ENCODE measurements at places on chromosomes 5 and 9.

DNA sequence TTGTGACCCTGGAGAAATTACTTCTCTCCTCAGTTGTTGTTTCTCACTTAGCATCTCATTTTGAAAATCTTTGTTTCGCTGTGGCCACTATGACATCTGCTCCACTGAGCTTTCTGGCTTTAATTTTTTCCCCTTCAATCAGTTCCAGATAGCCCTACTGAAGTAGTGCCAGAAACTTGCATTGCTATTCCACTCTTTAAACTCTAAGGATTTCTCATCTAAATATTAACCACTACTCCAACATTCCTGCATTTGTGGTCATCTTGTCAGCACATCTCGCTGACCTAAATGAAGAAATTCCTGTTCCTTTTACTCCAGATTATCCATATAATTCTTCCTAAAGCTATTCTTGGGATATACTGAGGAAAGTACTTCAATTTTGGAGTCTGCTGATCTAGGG is 15.3 kb upstream of the NOL6 start:
- DNase-seq = no peak

DNA sequence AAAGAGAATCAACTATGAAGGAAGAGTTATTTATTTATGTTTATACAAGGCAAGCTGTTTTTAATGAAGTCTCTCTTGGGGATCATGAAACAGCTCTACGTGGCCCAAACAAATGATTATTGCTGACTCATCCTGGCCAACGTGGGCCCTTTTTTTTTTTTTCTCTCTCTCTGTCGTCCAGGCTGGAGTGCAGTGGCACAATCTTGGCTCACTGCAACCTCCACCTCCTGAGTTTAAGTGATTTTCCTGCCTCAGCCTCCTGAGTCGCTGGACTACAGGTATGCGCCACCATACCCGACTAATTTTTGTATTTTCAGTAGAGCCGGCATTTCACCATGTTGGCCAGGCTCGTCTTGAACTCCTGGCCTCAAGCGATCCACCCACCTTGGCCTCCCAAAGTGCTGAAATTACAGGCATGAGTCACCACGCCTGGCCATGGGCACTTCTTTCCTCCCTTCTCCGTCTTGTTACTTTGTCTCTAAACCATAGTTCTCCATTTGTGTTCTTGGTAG is 98.3 kb downstream of the BASP1 start:
- no peak for DNase-seq

DNA sequence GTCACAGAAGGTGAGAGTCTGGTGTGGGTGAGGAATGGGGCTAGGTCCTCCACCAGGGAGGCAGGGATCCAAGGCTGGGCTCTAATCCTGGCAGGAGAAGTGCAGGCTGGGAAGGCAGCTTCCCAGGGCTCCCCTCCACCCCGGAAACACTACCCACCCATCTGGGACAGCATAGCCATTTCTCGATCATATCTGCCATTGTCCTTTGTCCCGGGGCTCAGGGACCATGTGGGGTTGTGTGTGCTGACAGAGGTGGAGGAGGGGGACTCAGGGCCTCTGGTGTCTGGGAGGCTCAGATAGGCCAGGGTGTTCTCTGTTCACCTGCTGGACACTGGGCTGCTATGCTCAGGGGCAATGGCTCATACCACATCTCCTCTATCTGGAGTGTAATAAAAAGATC is 32.2 kb upstream of the STRBP start:
- DNase-seq = no peak

DNA sequence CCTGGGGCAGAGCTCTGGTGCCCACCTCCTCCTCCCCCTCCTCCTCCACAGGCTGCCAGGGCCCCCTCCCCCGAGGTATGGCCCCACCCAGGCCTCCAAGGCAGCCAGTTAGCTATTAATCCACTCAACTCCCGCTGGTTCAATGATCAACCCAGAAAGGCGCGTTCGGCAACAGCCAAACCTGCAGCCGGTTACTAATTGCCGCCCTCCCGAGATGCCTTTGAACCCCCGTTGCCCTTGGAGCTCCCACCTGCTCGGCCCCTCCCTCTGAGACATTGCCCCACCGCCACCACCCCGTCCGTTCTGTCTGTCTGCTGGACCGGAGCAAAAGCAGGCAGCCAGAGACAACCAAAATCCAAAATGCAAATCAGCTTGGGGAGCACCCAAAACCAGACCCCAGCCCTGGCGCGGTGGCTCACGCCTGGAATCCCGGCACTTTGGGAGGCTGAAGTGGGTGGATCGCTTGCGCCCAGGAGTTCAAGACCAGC is 25.8 kb downstream of the NOTCH1 start:
- DNase-seq = no peak

- DNase-seq = no peak
These were observed 110.5 kb upstream of the HMHB1 start for GRCh38 chr5:143701493-143701892.

DNA sequence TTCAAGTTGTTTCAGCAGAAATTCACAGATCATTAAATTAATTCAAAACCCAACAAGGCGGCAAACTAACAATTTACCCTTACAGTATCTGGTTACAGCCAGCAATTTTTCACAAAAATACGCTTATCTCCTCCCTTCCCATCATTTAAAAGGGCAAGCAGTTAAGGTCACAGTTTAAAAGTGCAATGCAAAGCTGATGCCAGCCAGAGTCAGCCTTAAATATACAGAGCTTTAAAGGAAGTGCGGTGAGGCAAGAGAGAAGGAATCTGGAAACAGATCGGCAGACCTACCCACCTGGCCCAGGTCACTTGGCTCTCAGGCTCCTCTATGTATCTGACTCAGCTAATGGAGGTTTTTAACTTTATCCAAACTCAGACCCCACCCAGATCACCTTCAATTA is 31.0 kb downstream of the EPB41L4A start:
- no peak for DNase-seq

- no peak for DNase-seq
These were observed 364.1 kb downstream of the EFNA5 start for GRCh38 chr5:107306594-107306993.

GRCh38 chr9:71703172-71703872 is 65.0 kb downstream of the CEMIP2 start:
- no peak for DNase-seq

DNA sequence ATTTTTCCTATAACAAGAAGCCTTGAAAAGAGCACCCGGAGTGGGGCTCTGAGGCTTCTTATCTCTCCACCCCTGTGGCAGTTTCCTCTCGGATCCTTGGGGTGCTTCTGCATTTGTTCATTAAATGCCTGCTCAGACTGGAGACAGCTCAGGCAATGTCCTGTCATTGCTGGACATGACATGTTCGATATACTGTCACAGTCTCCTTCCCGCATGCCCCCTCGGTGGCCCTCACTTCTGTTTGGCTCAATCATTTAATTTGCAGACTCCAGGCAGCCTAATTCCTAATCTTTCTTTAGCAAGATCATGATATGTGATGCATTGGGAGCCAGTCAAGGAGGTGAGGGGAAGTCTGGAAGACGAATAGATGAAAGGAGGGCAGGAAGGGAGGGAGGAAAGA is 37.5 kb upstream of the CPEB4 start:
- DNase-seq = no peak

GRCh38 chr9:134285215-134285845 is 40.9 kb upstream of the RXRA start:
- DNase-seq = no peak

DNA sequence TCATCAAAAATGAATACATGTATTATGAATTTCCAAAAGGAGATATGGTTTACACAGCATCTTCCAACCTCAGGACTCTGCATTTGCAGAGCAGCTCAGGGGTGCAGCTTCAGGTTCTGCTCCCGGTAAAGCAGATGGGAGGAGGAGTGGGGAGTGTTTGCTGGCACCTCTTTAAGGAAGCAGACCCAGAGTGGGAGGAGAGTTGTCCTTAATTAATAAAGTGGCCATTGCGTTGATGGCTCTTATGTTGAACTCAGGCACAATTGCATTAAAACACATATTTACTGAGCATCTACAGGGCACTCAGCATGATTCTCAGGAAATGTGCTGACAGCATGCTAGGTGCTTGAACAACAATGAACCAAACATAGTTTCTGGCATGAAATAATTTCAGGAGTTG is 121.0 kb downstream of the PDZD2 start:
- DNase-seq = no peak

DNA sequence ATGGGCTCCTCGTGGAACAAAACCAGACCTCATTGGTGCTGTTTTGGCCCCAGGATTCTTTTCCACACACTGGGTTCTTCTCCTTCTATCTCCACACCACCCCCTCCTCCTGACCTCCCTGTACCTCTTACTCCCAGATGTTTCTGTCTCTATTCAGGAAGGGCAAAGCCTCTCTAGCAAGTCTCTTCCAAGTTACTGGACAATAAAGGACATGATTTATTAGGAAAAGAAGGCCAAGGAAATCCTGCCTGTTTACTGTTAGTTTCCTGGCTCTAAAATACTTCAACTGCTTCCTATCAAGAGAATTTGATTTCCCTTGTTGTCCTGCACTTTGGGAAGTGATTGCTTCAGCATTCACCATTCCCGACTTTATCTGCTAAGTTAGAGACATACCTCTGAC is 262.0 kb downstream of the SAXO1 start:
- DNase-seq = no peak

GRCh38 chr5:121239951-121240350 is 611.7 kb upstream of the FTMT start:
- DNase-seq = no peak

DNA sequence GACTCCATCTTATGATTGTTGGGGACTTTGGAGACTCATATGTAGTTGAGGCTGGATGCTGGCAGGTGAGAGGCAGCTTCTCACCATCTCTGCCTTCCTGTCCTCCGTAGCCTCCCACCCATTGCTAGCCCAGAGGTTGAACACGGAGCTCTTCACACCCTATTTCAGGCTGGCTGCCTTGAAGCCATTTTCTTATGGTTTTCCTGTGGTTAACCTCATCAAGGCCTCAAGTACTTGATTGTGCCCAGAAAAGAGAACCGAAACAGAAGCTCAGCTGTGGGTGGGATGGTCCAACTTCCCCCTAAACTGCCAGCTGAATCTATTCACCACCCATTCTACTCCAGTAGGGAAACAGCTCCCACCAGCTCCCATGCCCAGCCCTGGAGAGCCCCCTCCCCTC is 102.9 kb downstream of the LIFR start:
- DNase-seq = no peak

GRCh38 chr9:29796291-29796952 is 2223.1 kb upstream of the C9orf72 start:
- no peak for DNase-seq

GRCh38 chr5:34697308-34698108 is 41.4 kb downstream of the RAI14 start:
- no peak for DNase-seq

GRCh38 chr5:76379316-76379715 is 23.8 kb upstream of the IQGAP2 start:
- no peak for DNase-seq

DNA sequence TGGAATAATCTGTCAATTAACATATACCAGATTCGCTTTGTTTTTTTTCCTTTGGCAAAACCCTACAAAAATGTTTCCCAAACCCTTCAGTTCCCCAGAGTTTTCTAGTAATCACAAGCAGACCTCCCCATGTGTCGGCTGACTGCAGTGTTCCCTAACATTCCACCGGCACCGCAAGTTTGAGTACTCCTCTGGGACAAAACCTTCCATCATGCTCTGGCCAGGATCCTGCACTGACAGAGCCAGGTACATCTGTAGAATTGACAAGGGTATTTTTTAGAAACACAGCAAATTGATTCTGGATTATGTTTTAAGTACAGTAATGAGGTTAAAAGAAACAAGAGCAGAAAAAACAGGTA is 174.7 kb downstream of the GAS1 start:
- DNase-seq = no peak
